ENCODE measurements at places on chromosomes 5 and 9. TPM values are rescaled to one million over a fixed set of nuclear protein-coding genes. Genes with fewer than 3 reads are reported as not detected.

The ZNF189 gene
- 18.9 TPM for total RNA-seq

The IFNB1 gene
- not detected for total RNA-seq

GRCh38 chr5:139494256-139494655 is 11.7 kb upstream of the STING1 start:
- DNase-seq, result no peak

DNA sequence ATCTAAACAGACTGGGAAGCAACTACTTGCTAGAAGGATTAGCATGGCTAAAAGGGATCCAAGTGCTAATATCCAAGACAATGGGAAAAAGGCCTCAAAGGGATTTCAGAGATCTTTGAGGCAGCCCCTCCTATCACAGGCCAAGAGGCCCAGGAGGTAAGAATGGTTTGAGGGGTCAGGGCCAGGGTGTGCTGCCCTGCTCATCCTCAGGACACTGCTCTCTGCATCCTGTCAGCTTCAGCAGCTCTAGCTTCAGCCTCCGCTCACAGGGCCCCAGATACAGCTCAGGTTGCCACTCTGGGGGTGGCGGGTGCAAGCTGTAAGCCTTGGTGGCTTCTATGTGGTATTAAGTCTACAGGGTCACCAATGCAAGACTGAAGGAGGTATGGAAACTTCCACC is 278.7 kb downstream of the PARP8 start:
- DNase-seq, result no peak

The TPPP gene
- 15.5 TPM for total RNA-seq

DNA sequence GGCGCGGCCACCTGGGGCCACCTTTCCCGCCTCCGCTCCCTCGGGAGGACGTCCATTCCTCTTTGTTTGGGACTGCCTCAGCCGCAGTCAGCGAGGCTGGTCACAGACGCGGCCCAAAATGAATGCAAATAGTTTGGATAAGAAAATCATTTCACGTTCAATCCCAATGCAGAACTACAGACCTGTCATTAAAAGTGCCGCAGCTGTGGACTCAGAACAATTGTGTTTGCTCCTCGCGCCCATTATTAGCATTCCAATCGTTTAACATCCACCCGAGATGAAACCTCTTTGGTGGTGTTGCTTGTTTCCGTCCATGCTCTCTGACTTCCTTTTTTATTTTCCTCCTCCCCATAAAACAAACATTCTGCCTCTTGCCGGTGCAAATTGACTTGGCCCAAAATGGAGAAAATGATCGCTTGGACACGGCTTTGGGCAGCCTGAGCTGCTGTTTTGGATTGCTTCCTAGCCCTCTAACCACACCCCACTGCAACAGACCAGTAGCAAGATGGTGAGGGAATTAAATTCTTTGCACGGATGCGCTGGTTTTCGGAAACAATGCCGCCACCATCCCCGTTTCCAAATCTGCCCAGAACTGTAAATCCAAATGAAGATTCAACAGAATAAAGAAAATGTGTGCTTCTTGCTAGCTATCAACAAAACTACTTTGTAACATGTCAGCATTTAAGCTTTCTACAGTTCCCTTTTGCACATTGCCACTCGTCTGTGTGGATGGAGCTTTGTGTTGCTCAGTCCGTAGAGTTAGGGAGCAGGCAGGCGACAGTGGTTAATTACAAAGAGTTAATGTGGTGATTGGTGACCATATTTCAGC is 784 bp downstream of the NLN start:
- peak; percentile 26 for DNase-seq

- DNase-seq, result no peak
These were observed 160.6 kb downstream of the ZDHHC21 start for GRCh38 chr9:14532456-14533115.

The ANKRD34B gene
- not detected for total RNA-seq

The SPATA31A1 gene
- not detected for total RNA-seq

- DNase-seq, result no peak
These were observed 286.2 kb downstream of the ACTL7B start for GRCh38 chr9:108569624-108570023.

The SPINK1 gene
- total RNA-seq, result not detected

The F2RL2 gene
- total RNA-seq, result 0.39 TPM

DNA sequence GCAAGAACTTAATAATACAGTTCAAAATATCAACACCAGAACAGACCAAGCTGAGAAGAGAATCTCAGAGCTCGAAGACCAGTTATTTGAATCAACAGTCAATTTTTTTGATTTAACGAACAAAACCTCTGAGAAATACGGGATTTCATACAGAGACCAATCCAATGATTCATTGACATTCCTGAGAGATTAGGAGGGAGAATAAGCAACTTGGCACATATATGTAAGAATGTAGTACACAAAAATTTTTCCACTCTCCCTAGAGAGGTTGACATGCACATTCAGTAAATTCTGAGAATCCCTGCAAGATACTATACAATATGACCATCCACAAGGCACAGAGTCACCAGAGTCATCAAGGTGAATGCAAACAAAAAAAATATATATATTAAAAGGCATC is 1577.3 kb upstream of the C9orf72 start:
- no peak for DNase-seq

The DND1 gene
- total RNA-seq, result 0.44 TPM

The FBP2 gene
- 0.31 TPM for total RNA-seq

The CORO2A gene
- 0.60 TPM for total RNA-seq

- DNase-seq, result no peak
These were observed 38.8 kb downstream of the FNIP1 start for GRCh38 chr5:131757830-131758519.

DNA sequence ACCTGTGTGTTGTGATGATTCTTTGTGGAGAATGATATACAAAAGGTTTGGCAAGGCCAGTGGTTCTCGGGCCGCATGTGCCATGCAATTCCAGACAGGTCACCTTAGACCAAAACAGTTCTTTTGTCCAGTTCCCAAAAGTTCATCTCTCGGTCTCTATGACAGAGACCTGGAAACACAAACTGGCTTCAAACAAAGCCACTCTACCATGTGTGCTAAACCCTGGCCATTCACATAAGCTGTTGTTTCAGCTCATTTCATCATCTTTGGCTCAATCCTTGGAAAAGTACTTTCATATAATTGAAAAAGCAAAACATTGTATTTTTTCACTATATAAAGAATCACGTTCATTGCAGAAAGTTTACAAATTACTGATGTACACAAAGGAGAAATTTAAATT is 210.5 kb upstream of the SEMA6A start:
- DNase-seq, result no peak

- no peak for DNase-seq
These were observed 99.3 kb downstream of the SEMA6A start for GRCh38 chr5:116475338-116475737.

The GAPT gene
- 0.68 TPM for total RNA-seq

The IER5L gene
- 13.1 TPM for total RNA-seq

- no peak for DNase-seq
These were observed 62.3 kb upstream of the ZFR start for GRCh38 chr5:32506799-32507198.

DNA sequence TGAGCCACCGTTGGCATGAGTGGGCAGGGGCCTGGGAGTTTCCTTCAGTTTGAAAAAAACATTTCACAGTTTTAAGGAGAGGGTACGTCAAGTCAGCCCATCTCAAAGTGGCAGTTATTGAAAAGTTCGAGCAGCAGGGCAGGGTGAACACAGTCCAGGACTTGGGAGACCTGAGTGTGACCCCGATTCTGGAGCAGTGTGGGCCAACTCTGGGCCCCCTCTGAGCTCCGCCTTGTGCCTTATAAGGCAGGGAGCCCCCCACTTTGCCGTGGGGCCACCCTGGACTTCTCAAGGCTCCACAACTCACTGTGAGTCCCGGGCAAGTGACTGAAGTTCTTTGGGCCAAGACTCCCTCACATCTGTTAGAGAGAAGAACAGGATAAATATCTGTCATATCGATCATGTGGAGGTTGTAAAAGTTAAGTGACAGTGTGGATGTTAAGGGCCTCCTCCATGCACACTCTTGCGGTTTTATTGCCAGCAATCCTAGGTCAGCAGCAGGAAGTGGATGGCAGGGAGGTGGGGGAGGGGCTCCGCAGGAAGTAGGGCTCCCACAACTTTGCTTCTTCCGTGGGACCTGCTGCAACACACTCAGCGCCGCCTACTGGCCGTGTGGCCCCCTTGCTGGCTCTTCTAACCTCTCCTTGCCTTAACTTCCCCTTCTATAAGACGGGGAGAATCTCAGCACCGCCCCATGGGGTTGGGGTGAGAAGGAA is 38.4 kb downstream of the HRH2 start:
- DNase-seq, result peak; percentile 82

GRCh38 chr9:124814164-124814535 is 37.2 kb downstream of the OLFML2A start:
- peak; percentile 4 for DNase-seq

GRCh38 chr5:172766287-172767108 is 4.5 kb downstream of the DUSP1 start:
- DNase-seq, result peak; percentile 91

DNA sequence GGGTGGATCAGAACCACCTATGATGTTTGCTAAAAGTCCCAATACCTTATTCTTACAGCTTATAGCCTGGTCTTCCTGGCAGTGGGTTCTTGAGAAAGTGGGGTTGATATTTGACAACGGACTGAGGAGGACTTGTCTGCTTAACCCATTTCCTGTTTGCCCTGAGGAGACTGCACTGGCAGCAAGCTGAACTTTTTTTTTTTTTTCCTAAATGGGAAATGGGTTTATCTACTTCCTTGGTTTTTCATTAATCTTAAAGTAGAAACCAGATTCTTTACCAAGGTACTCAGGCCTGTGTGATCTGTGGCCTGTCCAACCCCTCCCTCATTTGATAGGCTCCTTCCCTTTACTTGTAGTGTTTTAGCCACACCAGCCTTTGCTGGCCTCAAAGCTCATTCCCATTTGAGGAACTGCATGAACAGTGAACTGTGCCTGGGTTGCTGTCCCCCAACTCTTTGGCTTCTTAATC is 47.1 kb downstream of the C9orf57 start:
- DNase-seq, result no peak

DNA sequence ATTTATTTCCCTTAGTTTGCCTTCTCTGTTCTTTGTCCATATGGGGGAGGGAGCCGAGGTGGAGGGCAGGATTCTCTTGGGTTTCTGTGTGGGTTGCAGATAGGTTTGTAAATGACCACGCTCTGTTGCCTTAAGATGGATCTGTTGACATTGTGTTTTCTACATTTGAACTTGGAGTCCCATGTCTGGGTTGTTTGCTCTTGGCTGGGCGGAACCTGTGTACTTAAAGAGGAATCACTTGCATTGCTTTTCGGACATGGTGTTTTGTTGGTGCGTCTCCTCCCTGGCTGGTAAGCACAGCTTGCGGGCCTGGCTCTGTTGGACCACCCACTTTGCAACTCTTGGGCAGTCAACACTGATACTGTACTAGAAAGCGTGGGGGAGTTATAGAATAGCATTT is 45.9 kb downstream of the EHMT1 start:
- DNase-seq, result no peak

- no peak for DNase-seq
These were observed 9.9 kb downstream of the C9orf85 start for GRCh38 chr9:71921190-71921814.

The MEIKIN gene
- not detected for total RNA-seq

GRCh38 chr9:15157381-15157780 is 149.6 kb downstream of the TTC39B start:
- DNase-seq, result no peak

GRCh38 chr5:157860898-157861890 is 2.2 kb upstream of the CLINT1 start:
- DNase-seq, result no peak

GRCh38 chr9:114004221-114004716 is 73.8 kb downstream of the AMBP start:
- peak; percentile 79 for DNase-seq

The IFNK gene
- total RNA-seq, result not detected

DNA sequence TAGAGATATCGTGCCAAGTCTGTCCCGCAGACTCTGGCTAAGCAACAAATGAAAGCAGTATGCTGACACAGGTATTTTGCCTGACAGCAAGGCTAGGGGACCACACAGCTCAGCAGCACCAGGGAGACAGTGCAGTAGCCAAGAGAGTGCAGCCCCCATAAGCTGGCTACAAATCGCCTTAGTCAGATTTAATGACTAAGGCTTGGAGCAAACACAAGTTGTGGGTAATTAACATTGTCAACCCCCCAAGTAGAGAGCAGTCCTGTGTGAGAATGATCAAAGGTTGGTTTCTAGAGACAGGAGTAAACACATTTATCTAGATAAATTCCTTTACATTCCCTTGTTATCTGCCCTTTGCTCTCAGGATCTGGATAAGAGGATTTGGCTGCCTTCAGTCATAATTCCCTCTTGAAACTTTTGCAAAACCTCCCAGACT is 1434.5 kb upstream of the CDH6 start:
- no peak for DNase-seq

- peak; percentile 29 for DNase-seq
These were observed 782 bp upstream of the SKP1 start for GRCh38 chr5:134177369-134178095.

Data from left cardiac atrium (tissue), 4 donors.